ENCODE measurements at places on chromosomes 5 and 9.

DNA sequence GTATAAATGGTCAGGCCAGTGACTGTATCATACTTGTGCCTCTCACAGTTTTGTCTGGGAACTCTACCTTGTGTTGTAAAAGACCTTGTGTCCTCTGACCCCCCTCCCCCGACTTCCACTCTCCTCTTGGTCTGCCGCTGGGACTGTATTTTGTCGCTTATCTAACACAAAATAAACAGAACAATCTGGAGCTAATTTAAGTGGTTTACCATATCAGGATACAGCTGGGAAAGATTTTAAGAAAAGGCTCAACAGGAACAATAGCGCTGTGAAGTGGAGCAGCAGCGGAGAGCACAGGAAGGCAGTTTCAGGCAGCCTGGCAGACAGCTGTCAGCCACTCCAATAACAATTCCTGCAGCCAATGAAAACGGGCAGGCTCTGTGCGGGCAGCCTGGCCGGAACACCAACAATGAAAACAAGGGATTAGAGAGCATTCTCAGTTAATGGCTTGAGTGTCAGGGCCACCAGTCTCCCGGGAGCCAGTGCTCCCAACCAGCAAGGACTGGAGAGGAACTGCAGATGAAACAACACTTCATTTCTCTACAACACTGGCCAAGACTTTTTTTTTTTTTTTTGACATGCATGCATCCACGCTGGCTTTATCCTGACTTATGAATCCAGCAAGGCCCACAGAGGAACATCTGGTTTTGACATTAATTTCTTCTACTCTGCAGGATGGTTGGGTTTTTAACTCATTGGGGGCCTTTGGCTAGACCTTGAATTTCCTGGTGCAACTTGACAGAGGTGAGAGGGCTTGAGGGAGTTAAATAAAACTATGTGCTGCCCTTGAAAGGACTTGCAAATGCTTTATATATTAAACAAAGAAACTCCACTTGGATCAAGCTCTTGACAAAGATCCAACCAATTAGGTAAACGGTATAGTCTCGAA lies 76.7 kb downstream of the ARSB start:
- no peak for DNase-seq

- DNase-seq = no peak
These were observed 6.2 kb downstream of the IRF1 start for GRCh38 chr5:132484391-132484725.

DNA sequence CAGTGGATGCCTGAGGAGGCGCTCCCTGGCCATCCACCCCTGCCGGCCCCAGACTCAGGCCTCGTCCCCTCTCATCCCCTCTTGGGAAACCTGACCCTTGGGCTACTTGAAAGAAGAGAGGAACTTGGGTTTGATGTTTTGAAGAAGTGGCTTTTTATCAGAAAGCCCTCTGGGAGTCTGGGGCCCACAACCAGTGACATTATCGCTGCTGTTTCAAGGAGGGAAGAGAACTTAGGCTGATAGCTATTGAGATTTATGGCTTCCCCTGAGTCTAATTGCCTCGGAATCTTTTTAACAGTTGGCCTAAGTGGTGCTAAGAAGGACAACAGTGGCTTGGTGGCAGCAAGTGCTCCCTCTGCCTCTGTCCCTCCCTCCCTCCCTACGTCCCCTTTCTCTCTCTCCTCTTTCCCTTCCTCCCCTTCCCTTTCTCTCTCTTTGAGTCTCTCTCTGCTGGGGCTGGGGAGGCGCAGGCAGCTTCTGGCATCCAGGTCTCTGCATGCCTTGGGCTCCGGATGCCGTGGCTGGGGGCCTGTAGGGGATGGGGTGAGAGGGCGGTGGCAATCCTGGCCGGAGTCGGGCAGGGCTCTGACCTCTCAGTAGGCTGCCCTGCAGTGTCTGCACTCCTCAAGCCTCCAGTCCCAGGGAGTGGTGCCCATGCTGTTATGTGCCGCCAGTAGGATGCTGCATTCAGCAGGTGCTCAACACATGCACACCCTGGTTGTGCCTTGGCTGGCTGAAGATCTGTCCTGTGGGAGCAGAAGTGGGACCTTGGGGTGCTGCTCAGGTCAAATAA lies 49.6 kb upstream of the RXRA start:
- no peak for DNase-seq

- no peak for DNase-seq
These were observed 6.9 kb downstream of the CAMK4 start for GRCh38 chr5:111231119-111231518.

DNA sequence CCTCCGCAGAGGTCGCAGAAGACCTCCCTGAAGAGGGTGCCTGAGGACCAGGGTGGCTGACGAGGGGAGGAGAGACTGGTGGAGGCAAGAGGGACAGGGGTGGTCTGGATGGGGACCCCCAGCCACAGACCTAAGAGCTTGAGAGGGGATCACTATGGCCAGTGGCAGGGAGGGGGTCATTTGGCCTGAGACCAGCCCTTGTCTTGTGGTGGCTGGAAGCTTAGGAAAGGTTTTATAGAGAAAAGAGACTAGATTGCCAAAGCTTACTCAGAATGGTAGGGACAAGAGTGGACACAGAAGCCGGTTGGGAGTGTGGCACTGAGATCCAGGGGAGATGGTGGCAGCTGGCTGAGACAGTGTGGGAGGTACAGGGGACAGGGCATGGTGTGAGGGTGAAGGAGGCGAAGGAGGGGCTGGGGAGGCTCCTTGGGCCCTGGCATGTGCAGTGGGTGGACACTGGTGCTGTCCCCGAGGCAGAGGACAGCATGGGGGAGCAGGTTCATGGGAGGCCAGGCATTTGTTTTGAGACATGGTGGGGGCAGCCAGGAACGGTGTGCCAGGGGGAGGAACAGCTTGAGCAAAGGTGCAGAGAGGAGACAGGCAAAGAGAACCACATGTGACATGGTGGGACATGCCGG lies 123.0 kb downstream of the C9orf50 start:
- DNase-seq = no peak

DNA sequence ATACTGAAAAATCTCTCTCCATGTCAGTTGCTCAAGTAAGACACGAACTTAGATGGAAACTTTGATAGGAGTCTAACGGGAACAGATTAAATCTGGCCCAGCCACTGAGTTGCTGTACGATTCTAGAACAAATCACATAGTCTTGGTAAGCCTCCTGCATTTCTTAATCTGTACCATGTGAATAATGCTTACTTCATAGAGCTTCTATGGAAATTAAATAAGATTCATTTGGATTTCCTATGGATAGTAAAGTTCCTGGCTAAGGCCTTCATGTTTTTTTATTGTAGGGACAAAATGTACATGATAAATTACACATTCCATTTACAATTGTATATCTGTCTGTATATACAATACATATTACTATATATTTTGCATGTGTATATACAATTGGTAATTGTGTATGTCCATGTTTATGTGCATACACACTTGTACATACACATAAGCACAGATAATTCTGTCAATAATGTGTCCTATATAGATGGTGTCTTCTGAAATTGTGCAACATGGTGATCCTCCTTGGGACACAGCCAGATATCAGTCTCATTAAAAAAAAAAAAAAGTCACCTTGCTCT lies 330.4 kb downstream of the TRIM32 start:
- no peak for DNase-seq

DNA sequence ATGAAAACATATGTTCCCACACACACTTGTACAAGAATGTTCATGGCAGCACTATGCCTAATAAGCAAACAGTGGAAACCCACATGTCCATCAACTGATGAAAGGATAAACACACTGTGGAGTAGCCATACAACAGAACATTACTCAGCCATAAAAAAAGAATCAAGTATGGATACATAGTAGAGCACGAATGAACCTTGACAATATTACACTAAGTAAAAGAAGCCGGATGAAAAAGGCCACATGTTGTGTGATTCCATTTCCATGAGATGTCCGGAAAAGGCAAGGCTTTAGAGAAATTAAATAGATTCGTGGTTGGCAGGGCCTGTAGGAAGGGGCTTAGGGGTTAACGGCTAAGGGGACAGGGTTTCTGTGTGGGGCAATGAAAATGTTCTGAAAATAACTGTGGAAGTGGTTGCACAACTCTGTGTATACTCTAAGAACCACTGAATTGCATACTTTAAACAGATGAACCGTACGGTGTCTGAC lies 51.4 kb downstream of the COL23A1 start:
- DNase-seq = no peak

- DNase-seq = no peak
These were observed 12.4 kb downstream of the CDC37L1 start for GRCh38 chr9:4691795-4692194.

- DNase-seq = no peak
These were observed 104.5 kb downstream of the STK32A start for GRCh38 chr5:147339313-147339712.

Data from H1 (cell line).